ENCODE measurements at places on chromosomes 11 and 22. TPM values are rescaled to one million over a fixed set of nuclear protein-coding genes. Genes with fewer than 3 reads are reported as not detected.

The DDX25 gene
- total RNA-seq = not detected

The RPS13 gene
- total RNA-seq = 1,189 TPM

The ASRGL1 gene
- 0.28 TPM for total RNA-seq

The DGCR2 gene
- total RNA-seq = 18.6 TPM

The C22orf23 gene
- total RNA-seq = 0.28 TPM

The OR8B4 gene
- total RNA-seq = not detected

The C1QTNF5 gene
- total RNA-seq = 1.9 TPM

The HSPB2 gene
- 0.18 TPM for total RNA-seq

DNA sequence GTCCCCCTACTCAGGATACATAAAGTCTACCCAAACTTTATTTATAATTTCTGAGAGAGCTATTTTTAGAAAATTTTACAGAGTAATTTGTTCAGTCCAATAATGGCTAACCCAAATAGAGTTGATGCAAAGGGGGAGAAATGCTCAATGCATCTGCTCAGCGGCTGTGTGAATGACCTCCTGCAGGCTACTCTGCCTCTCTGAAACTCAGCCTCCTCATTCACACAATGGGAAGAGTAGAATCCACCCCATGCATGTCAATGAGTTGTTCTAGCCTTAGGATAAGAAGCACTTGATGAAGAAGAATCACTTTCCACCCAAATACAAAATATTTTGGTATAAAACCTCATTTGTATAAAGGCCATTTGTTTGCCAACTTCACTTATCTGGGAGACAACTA is 1204.0 kb downstream of the LRRC4C start:
- DNase-seq = no peak
- no peak overlapping the region for H3K4me3 ChIP-seq
- H3K27ac ChIP-seq = no peak overlapping the region
- no peaks in the 10 kb centered on the region for H3K36me3 ChIP-seq
- H3K4me1 ChIP-seq = no peaks in the 10 kb centered on the region

DNA sequence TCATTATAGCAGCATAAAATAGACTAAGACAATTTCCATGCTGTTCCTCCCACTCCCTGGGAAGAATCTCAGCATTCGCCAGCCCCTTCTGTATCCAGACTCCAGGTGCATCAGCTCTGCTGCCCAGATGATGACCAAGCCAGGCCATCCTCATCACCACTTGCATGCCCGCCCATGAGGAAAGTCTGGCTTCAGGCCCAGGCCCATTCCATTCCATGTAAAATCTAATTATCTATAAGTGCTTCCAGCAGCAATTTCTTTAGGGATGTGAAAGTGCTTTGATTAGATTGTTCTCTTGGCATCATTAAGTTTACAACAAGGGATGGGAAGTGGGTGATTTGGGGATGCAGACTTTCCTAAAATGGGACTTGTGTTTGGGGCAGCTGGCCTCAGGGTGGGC is 100.3 kb downstream of the INSC start:
- no peak overlapping the region for H3K4me3 ChIP-seq
- H3K4me1 ChIP-seq = no peaks in the 10 kb centered on the region

- H3K4me3 ChIP-seq = no peak overlapping the region
- DNase-seq = no peak
- H3K27ac ChIP-seq = no peak overlapping the region
- H3K27me3 ChIP-seq = peaks cover 18% of the 10 kb centered on the region
These were observed 29.7 kb upstream of the CACNG2 start for GRCh38 chr22:36733271-36733670.

DNA sequence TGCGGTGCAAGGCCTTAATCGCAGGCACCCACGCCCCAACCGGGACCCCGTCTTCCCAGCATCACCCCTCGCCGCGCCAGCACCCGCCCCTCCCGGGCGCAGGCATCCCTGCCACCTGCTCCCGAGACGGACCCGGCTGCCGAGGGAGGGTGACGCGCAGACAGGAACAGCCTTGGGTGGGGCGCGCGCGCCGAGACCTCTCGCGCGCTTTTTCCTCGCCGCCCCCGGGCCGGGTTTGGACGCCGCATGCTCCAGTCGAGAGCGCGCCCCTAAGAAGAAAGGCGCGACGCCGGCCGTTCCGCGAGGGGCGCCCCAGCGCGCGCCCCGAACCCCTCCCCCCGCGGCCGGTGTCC is 504 bp downstream of the CFL1 start:
- peak overlapping the region; percentile 89 for H3K4me3 ChIP-seq
- no peaks in the 10 kb centered on the region for H3K27me3 ChIP-seq
- no peak for DNase-seq
- H3K4me1 ChIP-seq = peaks cover 11% of the 10 kb centered on the region
- H3K27ac ChIP-seq = peak overlapping the region; percentile 93

DNA sequence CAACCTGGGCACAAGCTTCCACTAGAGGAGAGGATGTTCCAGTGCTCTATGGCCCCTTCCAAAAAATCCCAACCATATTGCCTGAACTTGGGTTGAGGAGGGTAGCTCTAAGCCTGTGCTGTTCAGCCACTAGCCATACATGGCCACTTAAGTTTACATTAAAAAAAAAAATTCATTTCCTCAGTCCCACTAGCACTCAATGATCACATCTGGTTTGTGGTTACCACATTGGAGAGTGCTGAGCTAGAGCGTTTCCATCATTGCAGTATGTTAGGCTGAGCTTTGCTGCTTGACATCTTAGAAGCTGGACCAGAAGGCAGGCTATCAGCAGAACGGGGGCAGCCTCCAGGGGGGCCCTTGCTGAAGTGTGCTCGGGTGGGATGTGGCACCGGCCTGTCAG is 43.5 kb upstream of the CYP2D6 start:
- no peaks in the 10 kb centered on the region for H3K27me3 ChIP-seq
- DNase-seq = peak; percentile 73
- no peak overlapping the region for H3K4me3 ChIP-seq

GRCh38 chr11:16779436-16779835 is 41.0 kb downstream of the C11orf58 start:
- H3K27me3 ChIP-seq = peaks cover 11% of the 10 kb centered on the region
- no peaks in the 10 kb centered on the region for H3K4me1 ChIP-seq
- no peak for DNase-seq
- no peak overlapping the region for H3K27ac ChIP-seq
- no peak overlapping the region for H3K4me3 ChIP-seq

DNA sequence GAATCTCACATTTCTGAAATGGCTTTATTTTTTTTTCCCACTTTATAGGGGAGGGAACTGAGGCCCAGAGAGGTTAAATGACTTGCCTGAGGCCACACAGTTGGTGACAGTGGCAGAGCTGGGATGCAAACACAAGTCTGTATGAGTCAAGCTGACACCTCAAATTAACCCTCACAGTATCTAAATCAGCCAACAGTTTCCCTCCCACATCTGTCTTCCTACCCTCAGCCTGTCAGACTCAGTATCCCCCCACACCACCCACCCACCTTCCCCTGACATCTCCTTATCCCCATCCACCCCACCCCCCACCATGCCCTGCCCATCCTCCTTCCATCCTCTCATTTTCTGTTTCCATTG is 95.2 kb downstream of the TP53I11 start:
- H3K4me1 ChIP-seq = peaks cover 11% of the 10 kb centered on the region
- no peak overlapping the region for H3K4me3 ChIP-seq
- DNase-seq = no peak
- peak overlapping the region; percentile 42 for H3K27ac ChIP-seq
- no peaks in the 10 kb centered on the region for H3K36me3 ChIP-seq

All from IMR-90 (cell line).